Activated CD4-positive, alpha-beta T cell treated with anti-CD3 and anti-CD28 coated beads, Interleukin-2, amount 50 U/mL, for 1 hour (primary cell): ENCODE measurements at places on chromosomes 12 and 14.

GRCh38 chr14:101757064-101757838 is 4.3 kb upstream of the PPP2R5C start:
- DNase-seq: no peak

DNA sequence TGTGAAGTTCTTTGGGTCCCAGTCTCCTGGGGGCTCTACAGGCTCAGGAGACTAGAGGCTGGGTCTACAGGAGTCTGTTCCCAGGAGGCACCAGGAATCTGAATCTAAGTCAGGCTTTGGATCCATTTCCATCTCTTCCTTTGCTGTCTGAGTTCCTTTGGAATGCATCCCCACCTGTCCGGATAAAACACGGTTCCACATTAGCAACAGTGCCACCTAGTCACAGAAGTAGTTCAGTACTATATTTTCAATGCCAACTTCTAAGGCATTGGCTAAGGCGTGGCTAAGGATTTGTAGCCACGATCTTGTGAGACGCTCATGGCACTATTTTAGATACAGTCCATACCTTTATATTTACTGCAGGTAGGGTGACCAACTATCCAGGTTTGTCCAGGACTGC is 15.1 kb downstream of the ZC2HC1C start:
- DNase-seq: no peak

DNA sequence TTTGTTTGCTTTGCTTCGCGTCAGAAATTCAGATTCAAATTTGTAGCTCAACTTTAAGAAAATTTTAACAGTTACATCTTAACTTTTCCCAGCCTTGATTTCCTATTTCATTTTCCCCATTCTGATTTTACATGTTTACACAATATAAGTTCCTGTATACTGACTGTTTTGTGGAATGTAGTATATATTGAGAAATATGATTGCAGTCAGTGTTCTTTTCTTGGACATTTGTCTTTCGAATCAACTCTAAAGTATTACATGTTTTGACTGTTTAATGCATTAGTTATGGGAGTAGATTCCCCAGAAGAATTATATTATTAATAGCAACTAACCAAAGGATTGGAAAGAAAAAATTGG is 48.1 kb downstream of the PRKCH start:
- DNase-seq: no peak

- DNase-seq: no peak
Measured at GRCh38 chr14:104230119-104230815, 91.9 kb downstream of the KIF26A start.

- DNase-seq: no peak
Measured at GRCh38 chr14:90213099-90213748, 43.1 kb upstream of the PSMC1 start.

DNA sequence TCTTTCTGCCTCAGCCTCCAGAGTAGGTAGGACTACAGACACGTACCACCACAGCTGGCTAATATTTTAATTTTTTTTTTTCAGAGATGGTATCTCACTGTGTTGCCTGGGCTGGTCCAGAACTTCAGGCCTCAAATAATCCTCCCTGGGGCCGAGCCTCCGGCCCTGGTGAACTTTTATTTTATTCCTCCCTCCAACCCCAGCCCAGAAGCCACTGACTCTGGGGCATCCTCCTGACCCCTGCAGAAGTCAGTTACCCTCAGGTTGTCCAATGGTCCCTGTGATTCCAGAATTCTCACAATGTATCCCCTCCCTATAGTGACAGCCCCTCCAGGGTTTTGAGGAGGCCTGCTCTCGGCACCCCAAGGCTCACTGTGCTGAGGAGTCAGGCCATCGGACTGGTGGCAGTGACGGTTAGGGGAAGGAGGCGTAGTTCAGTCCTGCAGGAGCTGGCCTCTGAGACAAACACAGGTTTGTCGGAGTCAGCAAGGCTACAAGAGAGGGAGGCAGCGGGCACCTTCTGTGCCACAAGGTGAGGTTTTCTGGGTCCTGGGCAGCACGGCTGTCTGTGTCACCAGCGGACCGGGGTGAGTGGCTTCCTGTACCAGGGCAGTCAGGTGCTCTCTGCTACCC is 19.4 kb upstream of the FIGNL2 start:
- no peak for DNase-seq

DNA sequence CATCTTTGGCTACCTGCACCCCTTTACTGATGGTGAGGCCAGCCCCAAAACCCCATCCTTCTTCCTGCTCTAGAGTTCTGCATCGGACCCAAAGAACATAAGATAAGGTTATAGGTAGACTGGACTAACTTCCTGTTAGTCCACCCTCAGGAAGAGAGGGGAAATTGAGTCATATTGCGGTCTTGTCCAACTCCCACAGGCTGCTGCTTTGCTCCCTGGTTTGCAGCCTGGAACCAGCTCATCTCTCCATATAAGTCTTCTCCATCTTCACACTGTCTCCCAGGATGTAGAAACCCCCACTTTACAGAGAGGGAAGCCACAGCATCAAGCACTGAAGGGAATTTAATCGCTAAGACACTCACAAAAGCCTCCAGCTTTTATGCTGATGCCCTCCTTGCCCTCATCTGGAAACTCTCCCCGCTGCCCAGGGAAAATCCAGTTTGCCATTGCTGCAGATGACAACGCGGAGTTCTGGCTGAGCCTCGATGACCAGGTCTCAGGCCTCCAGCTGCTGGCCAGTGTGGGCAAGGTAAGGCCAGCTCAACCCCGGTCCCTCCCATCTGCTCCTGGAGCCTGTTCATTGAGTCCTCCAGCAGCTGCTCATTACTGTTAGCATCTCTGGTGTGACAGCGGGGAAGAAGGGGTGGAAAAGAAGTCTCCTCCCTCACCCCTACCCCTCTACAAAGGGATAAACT is 85.3 kb downstream of the B4GALNT3 start:
- DNase-seq: no peak

- DNase-seq: no peak
Measured at GRCh38 chr12:42201063-42201462, 37.0 kb downstream of the YAF2 start.
